Activated CD4-positive, alpha-beta T cell treated with anti-CD3 and anti-CD28 coated beads, Interleukin-10, Interleukin-2, amounts not matched to agents 100 ng/mL and 50 ng/mL, durations not matched to agents 16 hours and 8 hours (primary cell): ENCODE measurements at places on chromosomes 7 and 10.

DNA sequence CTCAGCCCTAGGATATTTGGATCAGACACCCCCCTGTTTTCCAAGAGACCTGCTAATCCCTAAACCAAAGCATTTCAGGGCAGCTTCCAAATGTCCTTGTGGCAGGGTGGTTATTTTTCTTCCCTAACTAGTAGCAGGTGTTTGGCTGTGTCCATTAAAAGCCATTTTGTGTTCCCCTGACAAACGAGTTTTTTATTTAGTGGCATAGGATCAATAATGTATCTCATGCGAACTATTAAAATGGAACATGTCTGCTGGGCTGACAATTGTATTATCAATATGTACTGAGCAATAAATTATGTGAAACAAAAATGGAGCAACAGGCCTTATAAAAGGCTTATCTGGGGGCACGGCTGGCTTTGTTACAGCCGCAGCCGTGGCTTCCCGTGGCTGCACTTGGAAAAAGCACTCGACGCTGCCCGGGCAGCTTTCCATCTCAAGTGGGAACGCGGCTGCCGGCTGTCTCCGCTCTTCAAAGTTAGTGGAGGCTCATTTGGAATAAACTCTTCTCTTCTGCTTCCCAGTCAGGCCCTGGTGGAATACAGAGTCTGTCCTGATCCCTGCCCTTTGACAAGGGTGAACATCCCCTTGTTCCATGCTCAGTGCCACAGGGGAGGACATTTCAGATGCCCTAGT is 554.3 kb downstream of the TYW1 start:
- DNase-seq, result no peak

- no peak for DNase-seq
Measured at GRCh38 chr10:19325581-19325980, 277.0 kb downstream of the MALRD1 start.

DNA sequence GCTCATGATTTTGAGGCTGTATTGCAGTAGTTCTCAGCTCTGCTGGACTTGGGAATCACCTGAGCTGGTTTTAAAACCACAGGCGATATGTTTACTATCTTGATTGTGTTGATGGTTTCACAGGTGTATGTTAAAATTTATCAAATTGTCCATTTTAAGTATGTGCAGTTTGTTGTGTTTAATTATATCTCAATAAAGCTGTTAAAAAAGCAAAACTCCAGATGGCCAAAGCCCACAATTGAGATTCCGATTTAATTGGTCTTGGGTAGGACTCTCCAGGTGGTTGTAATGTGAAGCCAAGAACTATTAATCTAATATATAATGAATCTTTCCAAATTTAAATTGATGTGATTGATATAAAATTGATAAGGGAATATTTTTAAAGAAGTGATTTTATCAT is 48.6 kb downstream of the NRCAM start:
- no peak for DNase-seq

DNA sequence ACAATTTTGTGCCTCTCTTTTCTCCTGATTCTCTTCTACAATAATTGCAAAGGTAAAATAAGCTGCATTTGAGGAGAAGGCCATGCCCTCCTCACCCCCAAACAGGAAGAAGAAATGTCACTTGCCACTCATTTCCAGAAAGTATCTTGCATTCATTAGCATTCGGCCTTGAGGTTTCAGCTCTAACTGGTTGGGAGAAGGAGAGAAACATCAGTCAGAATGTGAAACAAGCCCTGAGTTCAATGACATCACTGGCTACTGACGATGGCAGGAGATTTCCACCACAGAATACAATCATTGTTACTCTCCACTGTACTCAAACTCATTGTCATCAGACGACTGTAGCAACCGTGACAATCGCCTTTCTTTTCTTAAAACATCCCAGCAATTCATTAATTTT is 72.8 kb downstream of the PRKCQ start:
- peak; percentile 94 for DNase-seq

DNA sequence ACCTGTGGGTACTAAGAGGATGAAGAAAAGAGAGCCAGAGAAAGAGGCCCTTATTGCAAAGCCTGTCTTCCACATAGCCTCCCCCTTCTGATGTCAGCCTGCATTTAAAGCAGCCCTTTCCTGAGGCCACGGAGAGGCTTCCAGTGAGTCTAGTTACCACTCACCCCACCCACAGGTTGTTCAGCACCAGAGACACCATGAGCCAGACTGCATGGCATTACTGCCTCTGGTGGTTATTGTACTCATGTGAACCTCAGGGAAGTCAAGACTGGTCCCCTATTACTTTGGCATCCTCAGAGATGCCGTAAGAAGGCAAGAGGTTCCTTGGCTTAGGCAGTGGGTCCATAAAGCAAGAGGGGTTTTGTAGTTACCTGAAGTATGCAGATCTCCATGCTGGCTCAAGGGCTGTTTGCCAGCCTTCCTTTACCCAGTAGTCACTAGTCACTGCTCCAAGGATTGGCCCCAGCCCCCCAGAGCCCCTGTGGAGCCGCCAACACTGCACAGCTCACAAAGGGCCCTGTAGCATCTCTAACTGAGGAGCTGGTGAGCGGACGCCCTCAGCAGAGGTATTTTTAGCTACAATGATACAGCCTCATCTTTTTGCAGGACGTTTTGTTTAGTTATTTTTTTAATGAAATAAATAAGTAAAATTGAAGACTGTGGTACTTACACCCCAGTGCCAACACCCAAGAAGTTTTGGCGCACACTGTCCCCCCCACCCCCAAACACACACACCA is 20.7 kb downstream of the LRRC4 start:
- DNase-seq, result no peak

GRCh38 chr10:60606343-60607080 is 171.8 kb upstream of the CDK1 start:
- peak; percentile 62 for DNase-seq

DNA sequence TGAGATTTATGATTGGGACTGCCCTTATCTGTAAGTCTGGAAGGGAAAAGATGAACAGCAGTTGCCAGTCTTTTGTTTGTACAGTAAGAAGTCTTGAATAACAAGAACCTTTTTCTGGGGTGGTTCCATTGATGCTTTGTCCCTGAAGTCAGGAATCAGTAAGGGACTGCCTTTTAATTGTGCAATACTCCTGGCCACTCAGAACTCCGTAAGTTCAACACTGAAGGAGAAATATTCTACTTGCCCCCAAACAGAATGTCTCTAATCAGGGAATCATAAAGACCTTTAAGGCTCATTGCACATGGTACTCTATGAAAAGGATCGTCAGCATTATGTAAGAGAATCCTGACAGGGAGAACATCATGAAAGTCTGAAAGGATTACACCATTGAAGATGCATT is 361.4 kb downstream of the EXOC4 start:
- DNase-seq, result no peak

GRCh38 chr10:131215776-131216175 is 95.7 kb downstream of the TCERG1L start:
- no peak for DNase-seq

DNA sequence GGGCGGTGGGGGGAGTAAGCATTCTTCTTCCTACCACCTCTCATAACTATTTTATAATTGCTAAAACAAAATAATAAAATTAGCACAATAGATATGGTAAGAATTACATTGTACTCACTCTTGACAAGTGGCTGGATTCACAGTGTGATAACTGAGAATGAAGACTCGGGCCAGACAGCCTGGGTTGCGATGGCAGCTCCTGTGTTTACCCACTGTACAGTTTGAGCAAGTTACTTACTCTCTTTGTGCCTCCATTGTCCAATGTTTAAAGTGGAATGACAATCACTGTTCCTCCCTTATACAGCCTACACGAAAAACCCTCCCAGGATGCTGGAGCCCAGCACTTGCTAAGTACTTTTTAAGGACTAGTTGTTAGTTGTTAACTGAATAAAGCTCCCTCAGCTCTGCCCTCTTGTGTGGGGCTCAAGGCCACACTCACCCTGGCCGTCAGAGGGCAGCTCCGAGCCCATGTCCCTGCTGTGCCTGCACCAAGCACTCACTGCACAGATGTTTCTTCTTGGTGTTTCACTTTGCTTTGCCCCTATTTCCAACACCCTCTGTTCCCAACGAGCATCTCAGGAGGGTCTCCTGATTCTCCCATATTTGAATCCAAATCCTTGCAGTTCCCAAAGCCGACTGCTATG is 56.4 kb upstream of the NPS start:
- DNase-seq, result no peak

- DNase-seq, result no peak
Measured at GRCh38 chr10:4519658-4520402, 306.2 kb upstream of the AKR1E2 start.

- DNase-seq, result no peak
Measured at GRCh38 chr10:75253281-75254220, 17.8 kb upstream of the COMTD1 start.

DNA sequence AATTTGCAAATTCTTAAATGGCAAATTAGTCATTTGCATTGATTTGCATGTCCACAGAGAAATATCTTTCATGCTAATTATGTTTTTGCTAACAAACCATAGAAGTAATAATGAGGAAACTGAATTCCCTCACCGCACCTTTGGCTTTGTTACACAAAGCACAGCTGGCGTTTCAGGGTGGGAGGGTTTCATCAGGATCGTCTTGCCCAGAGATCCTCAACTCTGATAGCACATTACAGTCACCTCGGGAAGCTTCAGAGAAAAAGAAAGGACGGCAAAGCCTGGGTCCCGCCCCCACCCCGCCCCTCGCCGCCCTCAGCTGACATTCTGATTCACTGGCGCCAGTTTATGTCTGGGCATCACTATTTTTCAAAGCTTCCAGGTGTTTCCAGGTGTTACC is 119.4 kb downstream of the PTPRN2 start:
- DNase-seq, result no peak

- no peak for DNase-seq
Measured at GRCh38 chr10:103854265-103854685, 1.1 kb downstream of the SH3PXD2A start.

DNA sequence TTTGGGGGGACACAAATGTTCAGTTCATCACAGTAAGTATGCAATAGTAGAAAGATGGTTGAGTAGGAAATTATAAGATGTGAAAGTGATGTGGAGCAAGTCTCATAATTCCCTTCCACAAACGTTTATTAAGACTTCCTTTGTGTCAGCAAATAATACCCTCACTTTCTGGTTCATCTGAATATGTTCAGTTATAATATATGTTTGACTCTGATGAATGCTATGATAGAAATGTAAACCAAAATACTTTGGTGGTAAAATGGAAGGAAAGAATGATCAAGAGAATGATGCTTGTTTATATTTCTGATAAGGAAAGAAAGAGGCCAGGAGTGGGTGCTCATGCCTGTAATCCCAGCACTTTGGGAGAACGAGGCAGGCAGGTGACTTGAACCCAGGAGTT is 111.7 kb upstream of the PLXDC2 start:
- DNase-seq, result no peak

GRCh38 chr10:74738542-74738941 is 87.9 kb upstream of the KAT6B start:
- DNase-seq, result no peak

GRCh38 chr10:100248820-100249219 is 18.6 kb downstream of the CWF19L1 start:
- DNase-seq, result no peak

GRCh38 chr7:716636-717035 is 9.9 kb upstream of the DNAAF5 start:
- no peak for DNase-seq

- DNase-seq, result no peak
Measured at GRCh38 chr10:35794703-35795102, 152.6 kb upstream of the FZD8 start.

DNA sequence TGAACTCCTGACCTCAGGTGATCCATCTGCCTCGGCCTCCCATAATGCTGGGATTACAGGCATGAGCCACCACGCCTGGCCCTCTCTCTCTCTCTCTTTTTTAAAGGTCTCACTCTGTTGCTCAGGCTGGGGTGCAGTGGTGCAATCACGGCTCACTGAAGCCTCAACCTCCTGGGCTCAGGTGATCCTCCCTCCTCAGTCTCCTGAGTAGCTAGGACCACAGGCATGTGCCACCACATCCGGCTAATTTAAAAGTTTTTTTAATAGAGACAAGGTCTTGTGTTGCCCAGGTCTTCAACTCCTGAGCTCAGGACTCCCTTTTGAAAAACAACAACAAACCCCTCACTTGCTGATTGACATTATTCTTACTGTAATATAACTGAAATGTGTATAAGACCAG is 11.6 kb downstream of the PALD1 start:
- no peak for DNase-seq

GRCh38 chr7:17099083-17099973 is 199.1 kb upstream of the AHR start:
- DNase-seq, result no peak

DNA sequence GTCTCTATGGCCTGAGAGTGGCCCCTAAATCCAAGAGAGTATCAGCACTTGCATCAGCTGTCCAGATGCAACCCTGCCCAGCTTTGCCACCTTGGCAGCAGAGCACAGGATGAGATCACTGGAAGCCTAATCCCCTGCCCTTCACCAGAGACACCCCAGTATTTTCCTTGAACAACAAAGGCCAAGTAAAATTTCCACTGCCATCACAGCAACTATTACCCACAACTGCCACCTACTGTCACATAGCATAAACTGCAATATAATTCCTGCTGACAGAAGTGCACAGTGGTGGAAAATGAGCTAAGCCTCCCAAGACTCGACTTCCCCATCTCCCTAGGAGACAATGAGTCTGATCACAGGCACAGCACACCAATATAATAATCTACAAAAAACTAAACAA is 462.8 kb upstream of the ZWINT start:
- DNase-seq, result peak; percentile 4
